ENCODE measurements at places on chromosomes 2 and 18.

- DNase-seq: peak; percentile 41
Observed at GRCh38 chr2:183543731-183544130, 419.5 kb downstream of the NUP35 start.

DNA sequence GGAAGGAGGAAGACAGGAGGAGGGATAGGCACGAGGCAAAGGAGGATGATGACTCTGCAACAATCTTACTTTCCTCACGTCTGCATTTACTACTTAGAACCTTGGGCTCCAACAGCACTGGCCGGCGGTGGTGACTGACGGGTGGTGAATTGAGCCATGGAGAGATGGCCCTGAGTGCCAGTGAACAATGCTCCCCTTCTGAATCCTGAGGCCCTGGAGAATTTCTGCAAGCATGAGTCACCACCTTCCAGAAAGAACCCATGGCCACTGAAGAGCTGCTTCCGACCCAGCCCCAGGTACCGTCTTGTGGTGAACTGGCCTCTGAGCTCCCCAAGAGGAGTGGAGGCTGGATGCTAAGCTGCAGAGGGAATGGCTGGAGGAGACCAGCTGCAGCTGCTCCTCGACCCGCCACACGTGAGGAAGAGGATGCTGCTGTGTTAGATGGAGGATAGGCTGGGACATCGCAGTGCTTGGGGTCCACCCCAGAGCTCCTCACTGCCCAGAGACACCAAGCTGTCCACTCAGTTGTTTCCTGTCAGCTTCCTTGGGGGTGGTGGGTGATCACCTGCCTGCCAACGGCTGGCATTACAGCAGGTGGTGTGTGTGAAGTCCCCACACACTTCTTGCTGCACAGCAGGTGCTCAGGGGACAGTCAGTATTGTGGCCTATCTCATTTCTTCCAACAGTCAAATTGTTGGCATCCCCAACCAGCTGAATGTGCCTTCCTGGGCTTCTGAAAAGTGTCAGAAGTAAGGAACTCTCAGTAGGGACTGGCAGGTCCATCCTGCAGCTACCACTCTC is 186.5 kb upstream of the ID2 start:
- no peak for DNase-seq

- no peak for DNase-seq
Observed at GRCh38 chr2:187978356-187978755, 313.3 kb upstream of the GULP1 start.

DNA sequence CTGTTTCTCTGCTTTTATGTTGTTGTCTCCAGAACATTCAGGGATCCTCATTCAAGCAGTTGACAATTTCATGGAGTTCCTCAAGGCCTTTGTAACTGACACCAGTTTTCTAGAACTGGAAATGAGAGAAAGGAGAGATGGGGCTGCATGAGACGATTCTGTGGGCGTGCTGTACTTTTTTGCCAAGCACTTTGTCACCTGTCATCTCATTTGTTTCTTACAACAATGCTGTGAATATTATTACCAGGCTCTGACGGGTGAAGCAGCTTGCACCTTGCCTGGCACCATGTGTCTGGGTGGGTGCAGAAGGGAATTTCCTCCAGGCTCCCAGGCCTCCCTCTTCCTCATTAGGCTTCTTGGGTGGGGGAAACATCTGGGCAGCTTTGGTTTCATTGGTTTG is 22.2 kb upstream of the ATOH8 start:
- no peak for DNase-seq

GRCh38 chr2:241061275-241061674 is 40.8 kb downstream of the MTERF4 start:
- DNase-seq: no peak
